ENCODE measurements at places on chromosomes 5 and 9. TPM values are rescaled to one million over a fixed set of nuclear protein-coding genes. Genes with fewer than 3 reads are reported as not detected.
A peak's percentile ranks its signal among the peaks of the same experiment; 100 is the strongest.

- H3K4me1 ChIP-seq = no peaks in the 10 kb centered on the region
- no peak overlapping the region for H3K4me3 ChIP-seq
- H3K27ac ChIP-seq = peak overlapping the region; percentile 40
Observed at GRCh38 chr5:154723740-154724505, 31.3 kb upstream of the LARP1 start.

GRCh38 chr5:505951-506525 is 18.2 kb downstream of the SLC9A3 start:
- H3K4me3 ChIP-seq = no peak overlapping the region
- no peak for DNase-seq
- no peaks in the 10 kb centered on the region for H3K27me3 ChIP-seq
- H3K36me3 ChIP-seq = no peaks in the 10 kb centered on the region

- no peak overlapping the region for H3K27ac ChIP-seq
- no peaks in the 10 kb centered on the region for H3K27me3 ChIP-seq
- no peak overlapping the region for H3K4me3 ChIP-seq
- no peak for DNase-seq
Observed at GRCh38 chr5:61969347-61969746, 336.7 kb upstream of the KIF2A start.

The SLF1 gene
- 6.9 TPM for total RNA-seq

The PCDHB10 gene
- total RNA-seq = 8.3 TPM

Measured in uterus (tissue), 4 donors.